ENCODE measurements at places on chromosomes 2 and 18.

- DNase-seq: no peak
Observed at GRCh38 chr2:45084361-45085020, 75.2 kb upstream of the SIX2 start.

DNA sequence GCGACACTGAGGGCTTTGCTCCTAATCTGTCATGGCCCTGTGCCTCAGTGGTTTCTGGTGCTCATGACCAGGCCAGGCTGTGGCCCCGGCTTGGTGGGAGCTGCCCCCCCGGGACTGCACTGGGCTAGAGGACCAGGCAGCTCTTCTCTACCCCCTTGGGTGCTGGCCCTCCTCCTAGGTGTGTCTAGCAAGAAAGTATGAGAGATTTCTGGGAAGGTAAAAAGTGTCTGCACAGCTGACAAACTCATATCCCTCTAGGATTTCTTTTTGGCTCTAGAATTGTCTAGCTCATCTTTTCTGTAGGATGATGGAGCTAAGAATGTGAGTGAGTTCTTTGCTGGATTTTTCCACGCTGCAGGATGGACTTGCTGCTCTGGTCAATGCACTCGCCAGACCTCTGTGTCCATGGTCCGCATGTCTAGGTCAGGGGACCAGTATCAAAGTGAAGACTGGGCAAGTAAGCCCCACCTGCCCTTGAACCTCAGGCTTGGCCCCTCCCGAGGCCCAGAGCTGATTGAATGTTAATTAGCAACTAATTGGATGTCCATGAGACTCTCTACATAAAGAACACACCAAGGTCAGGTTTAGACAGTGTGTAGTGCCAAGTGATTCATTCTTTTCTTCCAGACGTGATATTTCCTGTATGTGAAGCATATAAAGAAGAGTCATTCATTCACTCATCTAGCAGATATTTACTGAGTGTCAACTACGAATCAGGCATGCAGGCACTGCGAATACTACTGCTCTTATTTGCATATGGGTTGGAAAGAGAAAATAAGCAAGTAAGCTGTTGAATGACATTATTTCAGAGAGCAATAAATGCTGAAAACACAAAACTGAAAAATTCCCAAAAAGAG lies 15.6 kb upstream of the PSD4 start:
- no peak for DNase-seq

- DNase-seq: no peak
Observed at GRCh38 chr2:172972005-172972619, 103.5 kb upstream of the MAP3K20 start.

- no peak for DNase-seq
Observed at GRCh38 chr2:10884574-10884975, 27.2 kb upstream of the KCNF1 start.

DNA sequence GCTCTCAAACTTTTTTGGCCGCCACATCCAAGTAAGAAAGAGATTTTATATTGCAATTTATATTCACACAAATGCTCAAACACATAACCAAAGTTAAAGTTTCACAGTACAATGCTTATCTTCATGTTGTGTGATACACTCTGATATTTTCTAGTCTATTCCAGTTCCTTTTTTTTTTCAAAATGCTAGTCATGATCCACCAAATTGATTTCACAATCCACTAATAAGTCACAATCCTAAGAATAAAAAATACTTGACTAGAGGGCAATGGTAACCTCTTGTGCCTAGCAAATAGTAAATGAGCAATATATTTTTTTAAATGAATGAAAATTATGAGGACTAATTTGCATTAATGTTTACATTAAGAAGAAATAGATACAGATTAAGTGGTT lies 5.8 kb upstream of the PTPN4 start:
- DNase-seq: no peak

- no peak for DNase-seq
Observed at GRCh38 chr2:48248251-48248933, 281.6 kb upstream of the STON1 start.

DNA sequence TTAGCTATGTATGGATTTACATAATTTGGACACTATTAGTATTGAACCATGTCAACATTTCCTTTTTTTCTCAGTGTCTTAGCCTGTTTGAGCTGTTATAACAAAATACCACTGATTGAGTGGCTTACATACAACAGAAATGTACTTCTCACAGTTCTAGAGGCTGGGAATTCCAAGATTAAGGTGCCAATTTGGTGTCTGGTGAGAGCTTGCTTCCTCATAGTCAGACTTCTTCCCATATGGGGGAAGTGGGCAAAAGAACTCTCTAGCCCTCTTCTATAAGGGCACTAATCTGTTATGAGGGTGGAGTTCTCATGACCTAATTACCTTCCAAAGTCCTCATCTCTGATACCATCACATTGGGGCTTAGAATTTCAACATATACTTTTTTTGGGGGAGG lies 12.6 kb downstream of the ZNF804A start:
- DNase-seq: no peak

- DNase-seq: no peak
Observed at GRCh38 chr2:160317181-160318099, 117.4 kb upstream of the ITGB6 start.

- no peak for DNase-seq
Observed at GRCh38 chr2:36609507-36609906, 11.5 kb upstream of the FEZ2 start.

GRCh38 chr2:95025406-95026319 lies at the start of gene MAL:
Gene MAL (plus strand): TSS chr2:95025708. CDS start chr2:95025793, 85 bp downstream.
- peak; percentile 40 for DNase-seq

DNA sequence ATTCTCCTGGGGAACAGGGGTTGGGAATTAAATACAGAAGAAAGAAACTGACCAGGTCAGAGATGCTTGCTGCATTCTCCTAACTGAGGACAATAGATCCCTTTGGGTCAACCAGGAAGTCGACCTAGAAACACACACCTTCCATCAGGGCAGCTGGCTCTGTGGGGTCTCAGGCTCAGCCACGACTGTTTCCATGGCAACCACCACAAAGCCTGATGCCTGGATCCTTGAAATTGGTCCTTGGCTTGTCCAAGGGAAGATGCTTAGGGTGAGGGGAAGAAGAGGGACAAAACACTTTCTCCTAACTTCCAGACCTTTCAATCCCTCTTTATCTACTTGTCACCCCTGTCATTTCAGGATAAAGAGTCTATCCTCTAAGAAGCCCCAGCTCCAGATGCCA lies 194.4 kb downstream of the ALK start:
- DNase-seq: no peak

All from stimulated activated CD4-positive, alpha-beta T cell treated with anti-CD3 and anti-CD28 coated beads, TNF-alpha, amount 100 ng/mL, for 1 hour (primary cell).